ENCODE measurements at places on chromosomes 5 and 9. TPM values are rescaled to one million over a fixed set of nuclear protein-coding genes. Genes with fewer than 3 reads are reported as not detected.
A peak's percentile ranks its signal among the peaks of the same experiment; 100 is the strongest.

DNA sequence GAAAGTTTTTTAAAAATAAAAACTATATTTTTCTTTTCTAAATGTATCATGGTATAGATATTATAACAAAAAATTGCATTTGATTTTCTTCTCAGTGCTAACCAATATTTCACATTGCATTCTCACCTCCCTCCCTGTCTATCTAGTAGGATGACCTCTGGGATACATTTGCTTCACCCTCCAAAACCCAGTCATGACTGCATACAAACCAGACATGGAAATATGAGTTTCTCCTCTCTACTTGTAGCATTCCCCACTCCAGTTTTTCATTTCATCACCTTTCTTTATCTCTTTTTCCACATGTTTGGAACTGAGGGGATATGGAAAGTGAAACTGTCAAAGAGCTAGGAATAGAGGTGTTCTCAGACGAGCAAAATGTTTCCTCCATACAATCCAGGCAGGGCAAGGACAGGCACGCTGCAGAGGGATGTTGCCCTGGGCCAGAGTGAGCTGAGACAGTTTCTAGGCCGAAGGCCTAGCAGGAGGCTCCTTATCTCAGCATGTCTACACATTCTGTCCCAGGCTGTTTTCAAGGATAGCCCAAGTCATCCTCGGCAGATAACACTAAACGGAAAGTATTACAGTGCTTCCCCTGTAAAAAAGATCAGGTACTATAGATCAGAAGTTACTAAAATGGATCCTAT, 46.7 kb downstream of the MEF2C start:
- DNase-seq = peak; percentile 62

DNA sequence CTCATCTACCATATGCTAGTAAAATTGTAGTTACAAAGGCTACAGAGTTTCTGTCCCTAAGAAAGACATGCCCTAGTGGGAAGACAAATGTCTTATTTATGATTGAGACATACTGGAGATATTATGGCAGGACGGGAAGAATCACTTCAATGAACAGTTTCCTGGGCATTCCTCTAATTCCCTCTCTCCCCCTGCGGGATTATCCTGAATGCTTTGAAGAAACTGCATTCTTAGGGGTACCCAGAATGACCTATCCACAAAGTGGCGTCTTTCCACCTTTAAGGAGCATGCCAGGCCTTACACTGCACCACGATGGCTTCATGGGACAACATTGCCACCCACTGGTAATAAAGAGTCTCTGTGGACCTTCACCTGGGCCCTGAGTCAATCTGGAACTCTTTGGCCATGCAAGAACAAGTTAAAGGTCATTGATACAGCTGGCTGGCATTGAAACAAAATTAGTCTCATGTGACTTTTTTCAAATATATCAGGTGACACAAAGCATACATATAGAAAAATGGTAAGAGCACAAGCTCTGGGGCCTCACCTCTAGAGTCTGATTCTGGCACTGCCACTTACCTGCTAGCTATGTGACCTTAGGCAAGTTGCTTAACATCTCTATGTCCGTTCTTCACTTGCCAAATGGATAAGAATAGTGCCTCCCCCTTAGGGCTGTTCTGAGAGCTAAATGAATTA, 32.0 kb downstream of the ANKRD55 start:
- DNase-seq = peak; percentile 46

DNA sequence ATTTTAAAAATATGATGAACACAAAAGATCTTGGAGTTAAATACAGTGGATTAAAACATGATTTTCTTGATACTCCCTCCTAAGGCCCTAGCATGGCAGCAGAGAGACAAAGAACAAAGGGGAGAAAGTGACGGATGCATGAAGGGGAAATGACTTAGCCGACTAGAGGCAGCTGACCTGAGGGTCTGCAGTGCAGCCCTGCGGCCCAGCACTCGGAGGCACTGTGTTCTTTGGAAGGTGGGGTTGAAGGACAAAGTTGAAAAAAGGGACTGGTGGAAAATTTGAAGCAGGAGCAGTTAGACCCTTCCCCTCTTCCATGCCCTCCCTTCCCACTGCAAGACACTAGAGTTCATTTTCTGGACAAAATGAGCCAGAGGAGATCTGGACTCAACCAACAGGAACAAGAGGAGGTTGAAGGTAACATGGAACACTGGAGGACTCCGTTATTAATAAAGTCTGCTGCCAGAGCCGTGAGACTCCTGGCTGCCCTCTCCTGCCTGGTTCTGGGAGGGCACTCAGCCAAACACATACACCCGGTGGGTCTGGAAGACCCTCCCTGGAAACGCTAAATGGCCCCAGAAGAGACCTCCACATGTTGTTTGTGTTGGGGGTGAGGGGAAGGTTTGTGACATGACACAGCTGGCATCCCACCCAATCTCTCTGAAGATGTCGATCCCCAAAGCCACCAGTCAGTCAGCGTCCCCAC, 98.1 kb downstream of the JMY start:
- no peak for DNase-seq

DNA sequence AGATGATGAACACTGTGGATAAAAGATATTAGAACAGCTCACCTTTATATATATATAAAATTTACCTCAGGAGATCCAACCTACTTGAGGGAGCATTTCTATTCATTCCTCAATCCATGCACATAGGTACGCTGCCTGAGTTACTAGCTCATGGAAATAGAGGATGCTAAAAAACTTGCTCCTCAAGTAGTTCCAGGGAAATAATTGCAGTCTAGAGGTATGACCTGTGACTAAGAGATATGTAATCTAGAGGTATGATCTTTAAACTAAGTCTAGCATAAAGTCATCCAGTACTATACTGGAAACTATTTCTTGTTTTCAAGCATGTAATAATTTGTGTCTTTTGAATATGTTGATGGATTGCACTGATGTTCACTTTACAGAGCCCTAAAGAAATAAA, 471.2 kb downstream of the TAF11L14 start:
- DNase-seq = no peak

DNA sequence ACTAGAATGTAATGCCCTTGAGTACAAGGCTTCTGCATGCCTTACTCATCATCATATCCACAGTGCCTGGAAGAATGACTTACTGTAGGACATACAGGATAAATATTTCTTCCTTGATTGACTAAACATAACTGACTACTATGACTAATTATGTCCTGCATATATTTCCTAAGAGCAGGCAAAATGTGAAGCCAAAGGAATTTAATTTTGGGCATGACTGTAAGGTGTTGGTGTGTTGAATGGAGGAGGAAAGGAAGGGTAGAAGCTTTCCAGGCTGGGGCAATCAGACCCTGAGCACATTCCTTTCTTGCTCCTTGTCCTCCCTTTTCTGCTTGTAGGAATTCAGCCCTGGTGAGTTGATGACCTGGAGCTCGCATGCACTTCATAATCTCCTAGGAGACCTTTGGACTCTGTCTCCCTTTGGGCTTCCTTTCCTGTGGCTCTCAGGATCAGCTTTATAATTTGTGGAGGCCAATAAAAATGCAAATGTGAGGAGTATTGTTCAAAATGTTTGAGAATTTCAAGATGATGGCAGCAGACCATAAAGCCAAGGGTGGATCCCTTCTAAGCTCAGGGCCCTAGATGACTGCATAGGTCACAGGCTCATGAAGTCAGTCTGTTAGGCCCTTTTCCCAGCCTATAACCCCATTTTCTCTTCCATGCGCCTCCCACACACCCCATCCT, 174.0 kb downstream of the HMHB1 start:
- DNase-seq = no peak

DNA sequence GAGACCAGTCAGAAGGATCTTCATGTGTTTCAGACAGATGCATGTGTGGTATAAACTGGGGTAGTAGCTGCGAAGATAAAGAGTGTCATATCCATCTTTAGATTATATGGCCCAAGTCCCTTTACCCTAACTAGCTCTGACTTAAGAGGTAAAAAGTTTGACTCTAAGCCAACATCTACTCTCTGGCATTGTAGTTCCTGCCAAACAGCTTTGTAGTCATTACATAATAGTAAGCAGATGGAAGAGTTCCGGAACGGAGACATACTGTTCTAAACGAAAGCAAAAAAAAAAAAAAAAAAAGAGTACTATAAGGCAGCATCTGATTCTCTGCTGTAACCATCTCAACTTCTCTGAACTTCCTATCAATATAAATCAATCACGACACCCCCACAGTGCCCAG, 48.8 kb downstream of the CEMIP2 start:
- DNase-seq = no peak

The GCNT1 gene
- total RNA-seq = 1.1 TPM

DNA sequence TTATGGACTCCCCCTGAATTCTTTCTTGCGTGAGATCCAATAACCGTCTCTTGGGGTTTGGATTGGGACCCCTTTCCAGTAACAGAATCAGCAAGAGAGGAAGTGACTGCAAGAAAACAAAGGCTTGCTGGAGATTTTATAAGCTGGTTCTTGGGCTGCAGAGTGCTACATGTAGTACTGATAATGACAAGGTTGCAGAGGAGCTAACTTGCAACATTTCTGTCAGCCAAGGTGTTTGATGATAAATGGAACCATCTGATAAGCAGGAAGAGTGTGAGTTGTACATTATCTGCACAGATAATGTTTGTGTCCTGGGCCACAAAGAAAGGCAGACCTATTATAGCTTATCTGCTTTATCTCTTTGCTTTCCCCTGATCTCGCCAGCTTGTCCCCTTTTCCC, 37.1 kb downstream of the DNAJB5 start:
- DNase-seq = no peak

DNA sequence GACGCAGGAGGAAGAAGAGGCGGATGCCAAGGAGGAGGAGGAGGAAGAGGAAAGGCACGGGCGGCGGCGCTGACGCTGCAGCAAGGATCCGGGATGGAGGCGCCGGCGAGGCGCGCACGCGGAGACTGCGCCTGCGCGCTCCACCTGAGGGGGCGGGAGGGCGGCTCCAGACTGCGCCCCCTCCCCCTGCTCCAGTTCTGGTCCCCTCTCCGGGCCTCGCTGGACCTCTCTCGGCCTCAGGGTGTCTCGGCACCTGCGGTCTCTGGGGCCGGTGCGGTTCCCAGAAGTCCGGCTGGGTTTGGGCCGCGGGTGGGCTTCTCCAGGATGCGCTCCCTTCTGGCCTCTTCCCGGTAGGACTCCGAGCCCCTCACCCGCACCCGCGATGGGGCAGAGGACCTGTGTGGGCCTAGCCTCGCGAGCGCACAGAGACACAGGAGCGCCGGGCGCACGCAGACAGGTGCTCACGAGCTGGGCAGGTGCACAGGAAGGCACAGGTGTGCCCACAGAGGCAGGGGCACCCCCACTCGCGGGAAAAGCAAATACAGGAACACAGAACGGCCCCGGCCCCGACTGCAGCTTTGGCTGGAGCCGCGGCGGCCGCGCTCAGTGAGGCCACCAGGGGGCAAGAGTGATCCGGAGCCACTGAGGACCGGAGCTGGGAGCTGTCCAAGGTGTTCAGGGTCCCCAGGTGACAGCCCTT, at the start of gene NPDC1:
NPDC1 (minus strand) TSS at position 90 of the 700 bp plus-strand sequence. CDS start 188 bp downstream, outside the sequence.
- DNase-seq = peak; percentile 53

DNA sequence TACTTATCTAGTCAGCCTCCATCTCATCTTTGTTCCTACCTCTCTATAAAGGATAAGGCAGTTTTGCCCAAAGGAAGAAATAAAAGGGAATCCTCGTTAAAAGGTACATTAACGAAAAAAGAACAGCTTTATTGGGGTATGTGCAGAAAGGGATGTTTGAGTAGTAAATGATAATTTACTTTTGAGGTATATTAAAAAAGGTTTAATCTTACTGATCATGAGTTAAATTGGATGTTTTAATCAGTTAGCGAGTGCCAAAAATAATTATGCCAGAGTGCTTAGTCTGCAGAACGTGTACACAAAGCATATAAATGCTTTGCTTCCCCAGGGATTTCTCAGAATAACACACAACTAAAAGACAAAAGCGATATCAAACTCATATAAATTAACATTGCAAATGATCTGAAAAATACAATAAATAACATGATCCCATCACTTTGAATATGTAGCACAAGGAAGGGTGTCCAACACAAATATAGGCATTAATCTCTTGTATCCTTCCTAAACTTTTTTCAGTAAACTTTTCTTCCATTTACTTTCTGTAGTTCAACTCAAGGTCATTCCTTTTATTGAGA, 865.0 kb downstream of the NR2F1-AS1 start:
- no peak for DNase-seq

The PURA gene
- total RNA-seq = 26.1 TPM

- no peak for DNase-seq
Measured at GRCh38 chr9:124410321-124410913, 4.8 kb downstream of the PSMB7 start.

The ANKRD31 gene
- total RNA-seq = 0.36 TPM

GRCh38 chr5:115977988-115978387, 15.7 kb downstream of the LVRN start:
- DNase-seq = no peak

The LPCAT1 gene
- 13.0 TPM for total RNA-seq

DNA sequence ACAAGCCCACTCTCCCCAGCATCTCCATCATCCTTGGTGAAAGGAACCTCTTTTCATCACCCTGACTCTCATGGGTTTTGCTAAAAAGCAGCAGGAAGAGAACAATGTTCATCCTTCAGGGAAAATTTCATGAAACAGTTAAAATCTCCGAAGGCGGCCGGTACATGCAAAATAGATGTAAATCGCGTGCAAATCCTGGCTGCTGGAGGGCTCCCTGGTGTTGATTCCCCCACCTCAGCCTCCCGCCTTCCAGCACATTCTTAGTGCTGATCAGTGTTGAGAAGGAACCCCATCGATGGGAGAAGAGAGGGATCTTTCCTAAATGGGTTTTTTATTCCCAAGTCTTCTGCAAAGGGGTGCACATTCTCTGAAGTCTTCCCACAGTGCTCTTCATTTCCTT, 8.7 kb upstream of the GFI1B start:
- DNase-seq = no peak

- DNase-seq = no peak
Measured at GRCh38 chr5:3899093-3899492, 303.5 kb downstream of the IRX1 start.

DNA sequence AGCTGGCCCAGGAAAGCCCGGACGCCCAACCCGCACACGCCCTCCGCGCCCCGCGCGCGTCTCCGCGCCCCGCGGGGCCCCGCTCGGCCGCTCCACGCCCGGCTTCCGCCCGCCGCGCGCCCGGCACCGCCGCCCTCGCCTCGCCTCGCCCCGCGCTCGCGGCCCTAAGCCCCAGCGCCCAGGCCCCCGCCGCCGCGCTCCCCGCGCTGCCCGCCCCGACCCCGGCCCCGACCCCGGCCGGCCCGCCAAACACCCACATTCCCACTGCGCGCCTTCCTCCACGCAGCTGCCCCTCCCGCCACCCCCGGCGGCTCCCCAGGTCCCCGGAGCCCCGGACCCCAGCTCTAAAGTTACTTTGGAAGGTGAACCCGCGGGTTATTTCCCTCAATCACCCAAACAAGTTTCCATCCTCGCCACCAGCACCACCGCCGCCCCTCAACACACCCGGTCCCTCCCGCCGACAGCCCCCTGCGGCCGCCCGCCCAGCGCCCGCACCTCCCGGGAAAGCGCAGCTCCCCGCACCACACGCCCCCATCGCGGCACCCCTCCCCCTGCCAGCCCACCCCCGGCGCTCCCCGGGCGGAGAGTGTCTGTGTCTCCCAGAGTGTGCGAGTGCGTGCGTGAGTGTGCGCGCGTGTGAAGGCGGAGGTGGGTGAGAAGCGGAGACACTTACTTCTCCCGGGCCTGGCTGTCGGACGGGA, 439 bp downstream of the SSBP2 start:
- no peak for DNase-seq

DNA sequence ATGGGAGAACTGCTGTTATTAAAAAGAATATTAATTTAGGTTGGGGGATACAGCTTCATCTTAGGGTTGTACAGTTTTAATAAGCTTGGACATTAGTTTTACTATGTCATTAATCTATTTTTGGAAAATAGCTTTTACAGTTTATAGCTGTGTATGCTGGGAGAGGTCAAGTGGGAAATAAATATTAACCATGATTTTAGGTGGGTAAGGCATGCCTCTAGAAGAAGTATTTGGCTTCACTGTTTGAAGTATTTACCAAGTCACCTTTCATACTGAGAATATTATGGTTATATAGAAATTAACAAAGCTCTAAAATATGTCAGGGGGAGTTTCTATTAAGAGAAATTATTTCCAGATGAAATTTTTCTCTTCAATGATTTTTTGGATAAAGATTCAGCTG, 5.2 kb downstream of the C5orf22 start:
- DNase-seq = no peak
